RKO (cell line): ENCODE measurements at places on chromosomes 6 and 20.
A peak's percentile ranks its signal among the peaks of the same experiment; 100 is the strongest.

DNA sequence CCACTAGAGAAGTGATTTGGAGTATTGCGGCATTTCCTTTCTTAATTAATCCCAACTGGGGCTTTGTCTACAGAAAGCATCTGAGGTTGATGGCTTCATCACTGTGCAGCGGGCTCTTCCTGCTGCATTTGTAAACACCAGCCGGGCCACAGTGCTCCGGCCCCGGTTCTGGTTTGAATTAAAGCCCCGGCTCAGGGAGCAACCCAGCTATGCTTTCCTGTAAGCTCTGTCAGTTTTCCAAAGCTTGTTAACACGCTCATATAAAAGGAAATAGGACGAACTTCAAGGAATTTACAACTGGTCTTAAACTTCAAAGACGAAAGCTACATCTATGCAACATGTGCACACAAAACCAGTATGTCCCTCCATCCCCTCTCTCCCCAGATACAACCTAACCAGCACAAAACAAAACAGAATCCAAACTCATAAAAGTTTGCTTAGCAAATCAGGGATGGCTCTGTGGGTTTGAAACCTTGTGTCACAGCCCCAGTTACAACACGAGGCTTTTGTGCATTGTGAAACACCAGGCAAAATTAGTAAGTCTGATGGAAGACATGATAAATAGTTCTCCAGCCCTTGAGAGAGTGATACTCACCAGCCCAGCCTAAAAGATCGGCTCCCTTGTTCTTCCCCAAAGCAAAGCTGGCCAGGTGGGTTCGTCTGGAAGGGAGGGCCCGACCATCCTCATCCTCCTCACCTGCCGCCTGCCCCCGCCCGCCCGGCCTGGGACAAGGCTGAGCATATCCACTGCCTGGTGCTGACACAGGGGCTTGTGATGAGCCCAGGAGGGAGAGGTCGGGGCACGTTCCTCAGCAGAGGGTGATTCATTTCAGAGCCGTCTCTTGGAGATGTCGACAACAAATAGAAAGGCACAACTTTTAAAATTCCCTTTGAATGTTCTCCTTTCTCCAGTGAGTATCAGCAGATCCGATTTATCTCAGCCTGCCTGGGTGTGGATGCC, 197.9 kb downstream of the TFAP2C start:
- DNase-seq, result no peak

DNA sequence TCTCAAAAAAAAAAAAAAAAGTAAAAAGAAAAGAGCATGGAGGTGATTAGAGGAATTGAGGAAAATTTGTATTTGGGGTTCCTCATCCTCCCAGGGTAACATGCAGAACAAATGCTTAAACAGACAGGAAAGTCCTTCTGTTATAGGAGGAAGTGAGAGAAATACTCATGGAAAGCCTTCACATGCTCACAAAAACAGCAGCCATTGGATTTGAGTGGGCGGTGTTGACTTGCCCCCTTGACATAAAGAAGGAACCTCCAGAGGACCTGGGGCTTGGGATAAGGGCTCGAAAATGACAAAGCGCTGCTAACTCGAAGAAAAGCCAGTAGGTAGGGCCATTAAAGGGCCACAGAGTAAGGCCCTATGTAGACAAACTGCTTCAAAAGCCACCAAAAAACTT, 17.5 kb upstream of the SAMHD1 start:
- DNase-seq, result no peak

DNA sequence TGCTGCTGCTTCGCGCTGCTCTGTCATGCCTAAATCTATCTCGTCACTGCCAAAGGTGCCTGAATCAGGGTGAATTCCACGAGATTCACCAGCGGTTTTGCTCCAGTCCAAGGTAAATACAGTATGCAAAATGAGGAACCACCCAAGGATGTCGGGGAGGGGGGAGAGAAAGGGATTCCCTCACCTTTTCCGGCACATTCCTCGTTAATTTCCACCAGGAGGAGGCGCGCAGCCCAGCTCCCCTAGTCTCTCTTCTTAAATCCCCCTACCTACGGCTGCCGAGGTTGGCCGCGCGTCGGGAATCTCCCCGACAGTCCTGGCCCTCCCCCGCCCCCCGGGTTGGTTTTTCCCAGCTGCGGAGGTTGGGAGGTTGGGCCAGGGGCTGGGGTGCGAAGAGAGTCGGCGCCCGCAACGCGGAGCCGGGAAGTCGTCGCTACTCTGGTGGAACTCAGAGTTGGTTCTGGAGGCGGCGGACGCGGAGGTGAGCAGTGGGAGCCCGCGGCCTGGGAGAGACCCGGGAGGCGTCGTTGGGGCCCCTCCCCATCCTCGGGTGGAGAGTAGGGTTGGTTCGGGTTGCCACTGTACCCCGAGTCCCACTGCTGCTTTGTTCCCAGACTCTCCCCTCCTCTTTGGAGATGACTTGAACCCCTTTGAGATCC, at the start of gene TPBG:
Gene TPBG, plus strand, starts transcription at position 390 of the 659 bp plus-strand sequence. CDS start 1,145 bp downstream, outside the sequence.
- peak; percentile 65 for DNase-seq

- no peak for DNase-seq
Observed at GRCh38 chr6:25217302-25217701, 61.9 kb upstream of the CARMIL1 start.

GRCh38 chr6:112663698-112664097, 316.6 kb downstream of the RFPL4B start:
- DNase-seq, result no peak

GRCh38 chr20:40393197-40394079, 295.6 kb downstream of the MAFB start:
- no peak for DNase-seq

- DNase-seq, result no peak
Observed at GRCh38 chr6:73702444-73702843, 6.4 kb downstream of the CD109 start.

GRCh38 chr6:36110863-36111262, 19.4 kb upstream of the MAPK13 start:
- DNase-seq, result no peak

- no peak for DNase-seq
Observed at GRCh38 chr6:107684996-107685395, 139.1 kb downstream of the SCML4 start.

GRCh38 chr6:24524805-24525204, 30.0 kb downstream of the ALDH5A1 start:
- peak; percentile 56 for DNase-seq

GRCh38 chr6:135568379-135568778, 70.8 kb upstream of the AHI1 start:
- DNase-seq, result no peak

GRCh38 chr6:137543114-137543513, 48.9 kb upstream of the OLIG3 start:
- no peak for DNase-seq

- DNase-seq, result no peak
Observed at GRCh38 chr6:71481011-71481410, 192.4 kb downstream of the OGFRL1 start.

DNA sequence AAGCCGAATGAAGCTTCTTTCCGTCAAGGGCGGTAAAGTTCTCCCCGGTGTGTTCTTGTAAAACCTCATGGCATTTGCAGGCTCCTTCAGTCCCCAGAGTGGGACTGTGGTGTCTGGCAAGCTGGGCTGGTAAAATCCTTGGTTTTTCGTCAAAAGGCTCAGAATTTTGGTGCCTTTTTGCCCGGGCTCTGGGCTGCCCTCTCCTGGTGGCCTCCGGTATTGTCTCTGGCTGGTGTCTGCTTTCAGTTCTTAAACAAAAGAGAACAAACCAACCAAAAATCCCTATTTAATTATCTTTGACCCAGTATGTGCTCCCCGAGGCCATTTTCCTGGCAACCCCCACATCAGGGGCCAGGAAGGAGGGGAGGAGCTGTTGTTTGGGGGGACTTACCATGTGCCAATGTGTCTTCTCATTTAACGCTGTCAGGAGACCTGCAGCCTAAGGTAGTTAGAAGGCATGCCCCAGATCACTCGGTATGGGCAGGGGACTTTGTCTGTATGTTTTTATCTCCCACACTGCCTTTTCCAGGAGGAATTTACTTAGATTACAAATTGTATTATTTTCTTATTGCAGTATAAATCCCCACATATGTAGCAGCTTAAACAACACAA, 11.1 kb downstream of the CDH4 start:
- no peak for DNase-seq

GRCh38 chr6:134774201-134774638, 175.7 kb downstream of the ALDH8A1 start:
- no peak for DNase-seq

DNA sequence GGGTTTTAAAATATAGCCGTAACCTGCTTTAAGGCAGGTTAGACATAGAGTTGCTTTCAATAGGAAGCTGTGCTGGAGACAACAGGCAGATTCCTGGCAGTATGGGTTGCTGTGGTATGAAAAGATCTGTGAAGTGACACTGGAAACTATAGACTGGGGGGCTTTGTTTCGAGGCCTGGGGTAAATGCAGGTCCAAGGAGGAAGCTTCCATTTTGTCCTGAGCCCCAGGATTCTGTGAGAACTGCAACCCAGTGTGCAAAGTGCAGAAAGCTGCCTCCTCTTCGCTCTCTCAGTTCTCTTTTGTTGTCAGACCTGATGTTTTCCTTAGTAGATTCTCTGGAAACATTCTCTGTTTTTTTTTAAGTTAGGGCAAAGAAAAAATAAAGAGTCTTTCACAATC, 86.9 kb downstream of the LYRM4 start:
- DNase-seq, result no peak

- no peak for DNase-seq
Observed at GRCh38 chr6:113699239-113699638, 157.9 kb upstream of the MARCKS start.

GRCh38 chr6:2344319-2344905, 99.0 kb upstream of the GMDS start:
- no peak for DNase-seq

- no peak for DNase-seq
Observed at GRCh38 chr20:40443753-40444152, 245.3 kb downstream of the MAFB start.

DNA sequence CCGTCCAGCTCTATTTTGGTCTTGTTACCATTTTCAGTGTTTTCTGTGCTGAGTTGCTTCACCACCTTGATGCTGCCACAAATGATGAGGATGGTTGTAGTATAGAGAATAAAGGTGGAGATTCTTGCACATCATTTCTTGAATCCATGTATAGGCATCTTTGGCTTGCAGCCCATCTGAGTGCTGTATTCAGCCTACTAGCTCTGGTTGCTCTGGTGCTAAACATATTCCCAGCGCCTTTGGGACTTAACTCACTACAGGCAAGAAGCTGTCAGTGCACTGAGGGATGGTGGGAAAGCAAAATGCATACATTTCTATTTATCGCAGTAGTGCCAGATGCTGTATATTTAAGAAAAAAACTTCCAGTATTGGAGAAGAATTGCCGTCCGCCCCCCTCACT, 86.0 kb downstream of the CARMIL1 start:
- DNase-seq, result no peak

DNA sequence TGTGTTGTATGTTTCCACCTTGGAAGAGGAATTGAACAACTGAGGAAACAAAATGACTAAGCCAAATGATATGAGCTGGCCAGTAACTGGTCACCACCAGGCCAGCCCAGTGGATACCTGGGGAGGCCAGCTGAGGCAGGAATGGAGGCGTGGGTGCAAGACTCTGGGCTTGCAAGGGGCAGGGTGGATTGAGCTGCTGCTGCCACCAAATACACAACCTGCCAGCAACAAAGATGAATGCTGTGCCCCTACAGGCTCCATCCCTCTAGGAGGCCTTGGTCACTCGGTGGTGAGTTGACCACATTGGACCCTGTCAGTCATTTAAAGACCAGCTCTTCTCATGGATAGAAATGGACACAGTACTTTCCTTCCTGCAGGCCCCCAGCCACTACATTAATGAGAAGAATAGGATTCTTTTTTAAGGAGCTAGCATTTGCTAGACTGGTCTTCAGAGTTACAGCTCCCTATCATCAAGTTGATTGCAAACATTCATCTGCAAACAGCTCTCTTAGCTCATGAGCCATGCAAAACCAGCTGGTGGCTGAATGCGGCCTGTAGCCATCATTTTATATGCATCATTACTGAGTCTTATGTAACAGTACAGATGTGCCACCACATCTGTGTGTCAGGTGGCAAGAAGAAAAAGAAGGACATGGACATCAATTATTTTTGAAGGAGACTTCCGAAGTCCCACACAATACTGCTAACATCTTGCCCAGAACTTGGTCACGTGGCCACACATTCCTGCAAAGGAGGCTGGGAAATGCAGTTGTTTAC, 26.3 kb upstream of the SLC22A3 start:
- no peak for DNase-seq

GRCh38 chr6:156620331-156620730, 156.8 kb upstream of the ARID1B start:
- no peak for DNase-seq

DNA sequence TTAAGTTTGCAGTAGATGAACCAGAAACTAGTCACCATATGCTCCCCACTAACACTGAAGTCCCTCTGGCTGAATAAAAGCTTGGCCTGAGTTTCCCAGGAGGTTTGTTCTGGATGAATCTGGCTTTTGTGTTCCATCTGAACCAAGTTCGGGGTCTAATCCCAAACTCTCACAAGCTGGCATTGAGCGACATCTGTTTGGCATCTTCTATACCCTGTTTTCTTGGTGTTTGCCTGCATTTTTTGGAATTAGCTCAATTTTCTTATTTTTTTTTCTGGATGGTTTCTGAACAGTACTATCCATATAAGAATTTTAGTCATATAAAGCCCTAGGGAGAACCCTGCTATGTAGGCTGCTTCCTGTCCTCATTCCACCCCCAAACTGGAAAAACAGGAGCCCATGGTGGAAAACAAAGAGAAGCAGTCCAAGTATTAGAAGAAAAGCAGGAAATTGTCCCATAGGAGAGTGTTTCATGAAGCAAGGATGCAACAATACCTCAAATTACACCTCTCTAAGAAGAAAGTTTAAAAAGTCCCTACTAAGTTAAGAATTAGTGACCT, 737.1 kb downstream of the DHX35 start:
- no peak for DNase-seq

GRCh38 chr20:41510847-41511450, 107.2 kb downstream of the CHD6 start:
- no peak for DNase-seq

GRCh38 chr6:99364026-99364425, 14.6 kb upstream of the FAXC start:
- no peak for DNase-seq

DNA sequence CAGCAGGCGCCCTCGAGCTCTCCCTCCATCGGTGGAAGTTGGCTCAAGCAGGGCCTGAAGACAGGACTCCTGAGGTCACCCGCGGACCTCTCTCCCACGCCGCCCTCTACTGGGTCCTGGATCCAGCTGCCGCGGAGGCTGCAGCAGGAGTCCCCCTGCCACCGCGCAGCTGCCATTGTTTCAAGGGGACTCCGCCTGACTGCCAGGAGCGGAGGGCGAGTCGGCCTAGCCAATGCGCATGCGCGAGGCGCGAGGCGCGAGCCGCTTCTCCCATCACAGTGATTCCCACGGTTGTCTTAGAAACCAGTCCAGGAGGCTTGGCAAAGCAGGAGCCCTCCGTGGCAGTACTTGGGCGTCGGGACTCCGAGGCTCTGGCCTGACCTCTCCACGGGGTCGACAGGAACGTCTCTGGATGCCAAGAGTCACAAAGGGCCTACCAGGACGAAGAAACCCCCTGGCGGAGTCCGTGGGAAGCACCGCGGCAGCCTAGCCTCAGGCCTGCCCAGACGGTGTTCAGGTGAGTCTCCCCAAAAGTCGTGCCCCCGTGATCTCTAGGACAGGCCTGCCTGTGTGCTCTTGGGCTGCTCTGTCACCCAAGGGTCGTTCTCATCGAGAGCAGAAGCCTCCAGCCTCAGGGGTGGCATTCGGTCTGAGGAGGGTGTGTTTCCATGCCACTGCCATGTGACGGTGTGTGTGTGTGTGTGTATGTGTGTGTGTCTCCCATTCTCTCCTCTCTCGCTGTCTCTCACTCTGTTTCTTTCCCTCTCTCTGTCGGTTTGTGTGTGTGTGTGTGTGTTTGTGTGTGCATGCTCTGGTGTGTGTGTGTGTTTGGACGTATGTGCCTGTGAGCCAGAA, 290.6 kb upstream of the ZNF337 start:
- DNase-seq, result no peak
